SW480 (cell line): ENCODE measurements at places on chromosomes 13 and 19.

DNA sequence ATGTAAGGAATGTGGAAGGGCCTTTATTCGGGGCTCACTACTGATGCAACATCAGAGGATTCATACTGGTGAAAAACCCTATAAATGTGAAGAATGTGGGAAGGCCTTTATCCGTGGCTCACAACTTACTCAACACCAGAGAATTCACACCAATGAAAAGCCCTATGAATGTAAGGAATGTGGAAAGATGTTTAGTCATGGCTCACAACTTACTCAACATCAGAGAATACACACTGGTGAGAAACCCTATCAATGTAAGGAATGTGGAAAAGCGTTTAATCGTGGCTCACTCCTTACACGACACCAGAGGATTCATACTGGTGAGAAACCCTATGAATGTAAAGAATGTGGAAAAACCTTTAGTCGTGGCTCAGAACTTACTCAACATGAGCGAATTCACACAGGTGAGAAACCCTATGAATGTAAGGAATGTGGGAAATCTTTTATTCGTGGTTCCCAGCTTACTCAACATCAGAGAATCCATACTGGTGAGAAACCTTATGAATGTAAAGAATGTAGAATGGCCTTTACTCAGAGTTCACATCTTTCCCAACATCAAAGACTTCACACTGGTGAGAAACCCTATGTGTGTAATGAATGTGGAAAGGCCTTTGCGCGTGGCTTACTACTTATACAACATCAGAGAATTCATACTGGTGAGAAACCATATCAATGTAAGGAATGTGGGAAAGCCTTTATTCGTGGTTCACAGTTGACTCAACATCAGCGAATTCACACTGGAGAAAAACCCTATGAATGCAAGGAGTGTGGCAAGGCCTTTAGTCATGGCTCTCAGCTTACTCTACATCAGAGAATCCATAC lies 44.3 kb downstream of the ZNF585A start:
- no peak for DNase-seq

DNA sequence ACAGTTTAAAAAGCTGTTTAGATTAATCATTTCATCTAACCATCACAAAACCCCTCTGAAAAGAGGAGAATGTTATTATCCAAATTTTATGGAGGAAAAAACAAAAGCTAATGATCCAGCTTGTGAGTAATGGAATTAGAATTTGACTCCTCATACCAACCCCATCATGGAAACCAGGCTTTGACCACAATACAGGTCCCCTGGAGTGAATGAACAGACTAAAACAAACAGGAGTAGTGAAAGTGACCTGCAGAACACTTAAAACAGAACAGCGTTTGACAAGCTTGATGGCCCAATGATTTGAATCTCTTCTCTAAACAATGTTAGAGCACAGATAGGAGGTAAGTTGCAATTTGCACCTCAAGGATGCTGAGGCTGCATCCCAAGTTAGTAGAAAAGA lies 230.0 kb downstream of the DCT start:
- peak; percentile 54 for DNase-seq

DNA sequence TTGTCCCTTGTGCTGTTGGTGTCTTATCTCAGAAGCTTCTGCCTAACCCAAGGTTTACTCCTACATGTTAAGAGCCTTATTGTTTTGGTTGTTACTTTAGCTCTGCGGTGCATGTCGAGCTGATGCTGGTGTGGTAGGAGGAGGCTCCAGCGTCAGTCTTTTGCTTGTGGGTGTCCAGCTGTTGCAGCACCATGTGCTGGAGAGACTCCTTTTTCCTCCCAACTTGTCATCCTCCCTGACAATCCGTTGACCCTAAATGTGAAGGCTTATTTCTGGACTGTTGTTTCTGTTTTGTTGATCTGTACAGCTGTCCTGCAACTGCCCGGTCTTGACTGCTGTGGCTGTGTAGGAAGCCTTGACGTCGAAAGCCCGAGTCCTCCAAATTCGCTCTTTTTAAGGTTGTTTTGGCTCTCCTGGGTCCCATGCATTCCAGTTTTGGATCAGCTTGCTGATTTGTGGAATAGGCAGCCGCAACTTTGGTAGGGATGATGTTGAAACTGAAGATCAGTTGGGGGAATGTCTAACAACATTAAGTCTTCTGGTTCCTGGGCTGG lies 15.3 kb downstream of the NAXD start:
- DNase-seq = no peak

- peak; percentile 33 for DNase-seq
Measured at GRCh38 chr13:34025746-34026145, 207.8 kb downstream of the RFC3 start.

- no peak for DNase-seq
Measured at GRCh38 chr19:7833225-7834099, 3.4 kb downstream of the EVI5L start.

DNA sequence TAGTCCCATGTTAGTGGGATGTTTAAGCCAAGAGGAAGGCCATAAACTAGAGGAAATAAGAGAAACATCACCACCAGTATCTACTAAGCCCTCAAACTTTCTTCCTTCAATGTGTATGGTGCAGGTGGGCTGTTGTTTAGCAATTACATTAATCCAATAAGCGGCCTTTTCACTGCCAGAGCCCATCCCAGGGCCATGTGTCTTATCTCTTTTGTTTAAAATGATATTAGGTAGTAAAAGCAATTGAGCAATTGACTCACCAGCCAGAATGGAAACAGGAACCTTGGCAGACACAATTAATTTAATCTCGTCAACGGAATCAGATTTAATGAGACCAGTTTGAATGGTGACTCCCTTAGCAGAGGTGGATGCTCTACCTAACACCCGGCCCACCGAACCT lies 1503.5 kb downstream of the UQCRFS1 start:
- DNase-seq = no peak

DNA sequence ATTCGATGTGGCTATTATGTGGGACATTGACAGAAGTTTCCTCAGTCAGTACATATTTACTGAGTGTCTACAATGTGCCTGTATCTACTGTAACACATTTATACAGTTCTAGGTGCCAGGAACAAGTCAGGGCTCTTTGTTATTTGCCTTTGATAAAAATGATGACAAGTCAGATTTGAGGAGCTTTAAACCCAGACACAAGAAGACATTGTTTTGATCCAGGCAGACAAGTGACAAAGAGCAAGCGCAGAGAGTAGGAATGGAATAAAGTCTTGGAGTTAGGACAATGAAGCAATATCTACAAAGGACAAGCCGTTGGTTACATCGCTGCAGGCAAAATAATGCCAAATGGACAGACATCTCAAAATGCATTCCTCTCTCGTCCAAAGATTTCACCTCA lies 70.1 kb downstream of the ITGBL1 start:
- no peak for DNase-seq

- DNase-seq = no peak
Measured at GRCh38 chr19:38043649-38044144, 136.7 kb downstream of the SIPA1L3 start.

GRCh38 chr13:71240911-71241310 lies 626.1 kb downstream of the DACH1 start:
- peak; percentile 23 for DNase-seq

DNA sequence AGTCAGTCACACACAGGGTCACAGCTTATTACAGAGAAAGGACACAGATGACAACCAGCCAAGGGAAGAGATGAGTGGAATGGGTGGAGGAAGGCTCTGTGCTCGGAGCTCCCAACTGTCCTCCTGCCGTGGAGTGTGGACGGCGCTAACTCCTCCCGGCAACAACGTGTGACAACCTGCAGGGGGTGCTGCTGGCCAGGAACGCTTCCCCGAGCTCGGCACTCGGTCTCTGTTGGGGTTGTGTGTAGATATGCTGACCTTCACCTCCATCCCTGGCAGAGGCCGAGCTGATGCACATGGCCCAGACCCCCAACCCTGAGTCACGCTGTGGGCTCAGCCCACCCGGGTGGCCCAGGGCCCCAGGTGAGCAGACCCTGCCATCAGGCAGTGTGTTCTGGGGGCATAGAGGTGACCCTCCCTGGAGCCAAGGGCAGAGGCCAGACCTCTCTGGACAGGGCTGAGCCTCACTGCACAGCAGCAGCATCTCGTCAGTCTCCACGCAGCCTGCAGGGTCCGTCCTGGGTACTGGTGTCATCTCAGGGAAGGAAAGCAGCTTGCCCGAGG lies 14.1 kb downstream of the ZNF444 start:
- no peak for DNase-seq

- no peak for DNase-seq
Measured at GRCh38 chr13:67967031-67967430, 736.9 kb upstream of the PCDH9 start.

DNA sequence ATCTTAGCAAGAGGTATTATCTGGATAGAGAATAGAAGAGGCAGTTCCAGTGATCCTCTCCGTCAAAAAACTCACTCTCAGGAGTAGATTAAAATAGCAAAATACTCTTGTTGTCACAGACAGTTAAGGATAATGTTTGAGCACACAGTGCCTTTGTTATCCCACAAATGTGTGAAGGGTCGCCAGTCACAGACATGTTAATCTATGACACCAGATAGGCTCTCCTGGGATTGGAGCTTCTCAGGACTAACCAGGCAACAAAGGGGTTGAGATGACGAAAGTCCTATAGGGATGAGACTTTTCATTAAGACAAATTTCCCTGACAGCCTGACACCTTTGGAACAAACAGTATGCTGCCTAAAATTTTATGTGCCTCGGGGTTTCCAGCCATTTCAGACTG lies 1947.1 kb downstream of the OLFM4 start:
- DNase-seq = no peak

- no peak for DNase-seq
Measured at GRCh38 chr13:40679480-40679985, 13.1 kb upstream of the FOXO1 start.

GRCh38 chr19:5041168-5041912 lies 72.4 kb downstream of the KDM4B start:
- DNase-seq = no peak

- no peak for DNase-seq
Measured at GRCh38 chr13:29266261-29266660, 329.2 kb downstream of the SLC7A1 start.

GRCh38 chr19:42450314-42450934 lies 7.7 kb upstream of the CXCL17 start:
- peak; percentile 94 for DNase-seq

DNA sequence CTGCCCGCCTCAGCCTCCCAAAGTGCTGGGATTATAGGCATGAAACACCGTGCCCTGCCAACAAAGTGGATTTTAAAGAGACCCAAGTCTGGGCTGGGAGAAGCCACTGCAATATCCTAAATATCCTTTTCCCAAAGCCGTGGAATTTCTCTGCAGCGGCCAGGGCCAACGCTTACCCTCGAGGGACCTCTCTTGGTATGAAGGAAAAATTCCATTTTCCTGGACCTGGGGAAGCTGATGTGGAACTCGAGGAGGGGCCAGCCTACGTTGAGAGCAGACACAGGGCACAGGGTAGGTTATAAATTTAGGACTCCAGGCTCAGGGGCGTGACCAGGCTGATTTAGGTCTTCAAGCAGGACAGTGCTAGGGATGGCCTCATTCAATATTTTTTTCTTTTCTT lies 17.7 kb upstream of the UPF1 start:
- no peak for DNase-seq

- no peak for DNase-seq
Measured at GRCh38 chr19:44698492-44699201, at the start of gene CEACAM16. TSS of gene CEACAM16 (plus strand) at chr19:44699151. CDS start at chr19:44701457, 2,306 bp downstream.

DNA sequence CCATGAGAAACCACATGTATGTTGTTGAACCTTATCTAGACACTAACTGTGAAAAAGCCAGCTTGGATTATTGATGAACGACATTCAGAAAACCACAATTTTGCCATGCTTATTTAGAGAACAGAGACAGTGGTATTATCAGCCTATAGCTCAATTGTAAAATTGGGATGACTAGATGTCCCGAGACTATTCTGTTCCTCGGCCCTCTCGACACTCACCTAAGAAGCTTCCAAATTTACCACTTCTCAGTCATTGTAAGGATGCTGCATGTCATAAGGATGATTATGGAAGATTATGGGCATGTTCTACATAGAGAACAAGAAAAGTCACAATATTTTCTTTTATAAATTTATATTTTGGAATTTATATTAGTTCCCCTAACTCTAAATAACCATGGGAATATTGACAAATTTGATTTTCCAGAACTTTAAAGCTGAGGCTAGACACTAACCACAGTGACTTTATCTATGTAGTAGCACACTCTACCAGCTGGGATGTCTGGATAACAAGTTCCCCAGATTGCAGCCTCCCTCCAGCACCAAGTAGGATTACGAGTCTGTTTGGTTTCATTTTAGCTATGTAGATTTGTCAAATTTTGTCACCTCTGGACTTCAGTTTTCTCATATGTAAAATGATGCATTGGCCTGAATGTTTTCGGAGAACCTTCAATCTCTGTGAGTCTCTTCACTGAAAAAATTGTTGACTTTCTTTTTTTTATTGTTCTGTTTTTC lies 513.6 kb downstream of the IRS2 start:
- no peak for DNase-seq

DNA sequence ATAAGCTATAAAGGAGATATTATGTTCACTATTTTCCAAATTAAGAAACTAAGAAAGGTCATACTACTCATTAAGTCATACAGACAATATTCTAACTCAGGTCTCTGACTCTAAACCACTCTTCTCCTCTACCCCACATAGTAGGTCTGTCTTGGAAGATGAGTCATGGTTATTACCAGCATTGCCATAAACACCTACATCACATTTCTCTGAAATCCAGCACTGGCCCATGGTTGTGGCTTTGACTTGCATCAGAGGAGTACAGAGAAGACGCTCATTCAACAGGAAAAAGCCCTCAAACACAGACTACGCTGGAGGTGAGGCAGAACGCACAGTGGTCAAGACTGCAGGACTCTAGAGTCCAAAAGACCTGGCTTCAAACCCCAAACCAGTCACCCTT lies 476.8 kb downstream of the COG6 start:
- no peak for DNase-seq

DNA sequence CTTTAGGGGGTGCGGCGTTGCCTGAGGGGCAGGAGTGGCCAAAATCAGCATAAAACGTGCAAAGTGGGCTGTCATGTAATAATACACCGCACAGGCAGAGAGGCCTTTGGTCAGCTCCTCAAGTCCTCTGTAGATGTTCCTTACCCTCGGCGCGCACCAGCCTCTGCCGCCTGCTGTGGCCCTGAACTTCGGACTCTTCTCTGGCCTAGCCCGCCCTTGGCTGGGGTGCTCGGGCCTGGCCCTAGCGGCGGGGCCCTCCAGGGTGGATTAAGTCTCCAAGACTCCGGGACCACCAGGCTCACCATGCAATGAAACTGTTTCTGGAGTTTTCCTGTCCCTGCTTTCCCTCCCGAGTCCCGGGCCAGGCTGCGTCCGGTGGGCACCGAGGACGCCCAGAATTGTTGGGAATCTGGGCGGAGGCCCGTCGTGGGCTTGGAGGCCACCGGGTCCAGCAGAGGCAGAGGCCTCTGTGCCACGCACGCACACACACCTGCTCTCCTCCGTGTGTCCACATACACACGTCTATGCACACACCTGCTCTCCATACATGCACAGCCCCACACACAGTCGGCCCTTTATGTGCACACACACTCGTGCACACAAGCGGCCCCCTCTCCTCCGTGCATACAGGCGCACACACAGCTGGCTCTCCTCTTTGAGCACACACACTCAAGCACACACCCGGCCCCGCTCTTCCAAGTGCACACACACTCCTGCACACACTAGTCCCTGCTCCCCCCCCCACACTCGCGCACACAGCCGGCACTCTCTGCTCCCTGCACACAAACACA lies 1.5 kb upstream of the TFDP1 start:
- DNase-seq = no peak

GRCh38 chr13:44231786-44232516 lies 141.7 kb upstream of the SERP2 start:
- DNase-seq = peak; percentile 100
